ENCODE measurements at places on chromosomes 5 and 9.

GRCh38 chr5:173785866-173786265 lies 102.3 kb upstream of the CPEB4 start:
- DNase-seq, result no peak

GRCh38 chr5:137831526-137831925 lies 36.1 kb upstream of the MYOT start:
- DNase-seq, result no peak

GRCh38 chr5:141636413-141637122 lies at the start of the genes HDAC3 and RELL2:
HDAC3 (minus strand) TSS chr5:141636849; CDS start chr5:141636790, 59 bp downstream.
RELL2 (plus strand) TSS chr5:141636997; CDS start chr5:141638226, 1,229 bp downstream.
- no peak for DNase-seq

DNA sequence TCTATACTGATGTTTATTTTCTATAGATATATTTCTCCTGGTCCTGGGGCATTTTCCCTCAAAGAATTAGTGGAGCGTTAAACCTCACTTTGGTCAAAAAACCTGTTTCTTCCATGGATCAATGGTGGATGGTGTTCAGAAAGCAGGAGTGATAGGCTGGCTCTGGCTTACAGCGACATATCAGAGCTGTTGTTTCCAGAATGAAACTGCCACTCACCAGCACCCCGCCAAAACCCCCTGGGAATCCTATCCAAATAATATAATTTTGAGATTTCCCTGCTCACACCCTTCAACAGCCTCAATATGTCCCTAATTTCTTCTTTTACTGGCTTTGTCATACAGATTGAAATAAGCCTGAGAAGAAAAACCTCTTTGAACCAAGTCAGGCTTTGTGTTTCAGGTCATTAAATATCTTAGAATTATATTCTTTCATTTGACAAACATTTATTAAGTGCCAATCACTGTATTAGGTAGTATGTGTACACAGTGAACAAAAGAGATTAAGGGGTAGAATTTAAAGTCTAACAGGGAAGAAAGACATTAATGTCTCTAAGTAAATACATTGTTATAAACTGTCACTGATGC lies 144.5 kb upstream of the GPR151 start:
- no peak for DNase-seq
